ENCODE measurements at places on chromosomes 2 and 18.

- DNase-seq = no peak
These were observed 72.2 kb downstream of the TMEM18 start for GRCh38 chr2:604854-605524.

GRCh38 chr2:216285701-216286100 is 86.6 kb downstream of the MARCHF4 start:
- DNase-seq = no peak

GRCh38 chr2:221176667-221177066 is 395.4 kb downstream of the EPHA4 start:
- DNase-seq = no peak

- DNase-seq = no peak
These were observed 13.1 kb upstream of the SMAD7 start for GRCh38 chr18:48963586-48964470.

- DNase-seq = no peak
These were observed 47.6 kb downstream of the KCNE4 start for GRCh38 chr2:223099561-223099960.

DNA sequence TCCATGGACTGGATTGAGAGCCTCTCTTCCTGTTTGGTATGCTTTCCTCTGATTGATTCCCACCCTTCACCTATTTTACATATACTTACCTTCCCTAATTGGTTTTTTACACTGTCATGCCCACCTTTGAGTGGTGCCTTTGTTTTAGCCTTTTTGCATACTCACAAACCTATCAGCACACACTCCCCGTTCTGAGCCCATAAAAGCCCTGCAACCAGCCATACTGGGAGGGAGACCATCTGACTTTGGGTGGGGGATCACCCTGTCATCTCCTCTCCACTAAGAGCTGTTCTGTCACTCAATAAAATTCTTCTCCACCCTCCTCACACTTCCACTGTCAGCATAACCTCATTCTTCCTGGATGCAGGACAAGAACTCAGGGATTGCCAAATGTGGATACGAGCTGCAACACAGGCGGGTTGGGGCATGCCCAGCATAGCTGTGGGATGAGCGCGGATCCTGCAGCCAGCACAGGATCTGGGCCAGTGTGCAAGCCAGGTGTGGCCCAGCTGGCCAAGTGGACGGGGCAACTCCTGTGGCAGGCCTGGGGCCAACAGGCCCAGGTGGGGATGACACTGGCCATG is 9.4 kb upstream of the MOB1A start:
- no peak for DNase-seq

- DNase-seq = no peak
These were observed 52.4 kb upstream of the PTMA start for GRCh38 chr2:231655894-231656293.

GRCh38 chr2:113979191-113980128 is 89.6 kb downstream of the ACTR3 start:
- DNase-seq = peak; percentile 48

GRCh38 chr2:239339726-239340601 is 60.9 kb downstream of the HDAC4 start:
- no peak for DNase-seq

DNA sequence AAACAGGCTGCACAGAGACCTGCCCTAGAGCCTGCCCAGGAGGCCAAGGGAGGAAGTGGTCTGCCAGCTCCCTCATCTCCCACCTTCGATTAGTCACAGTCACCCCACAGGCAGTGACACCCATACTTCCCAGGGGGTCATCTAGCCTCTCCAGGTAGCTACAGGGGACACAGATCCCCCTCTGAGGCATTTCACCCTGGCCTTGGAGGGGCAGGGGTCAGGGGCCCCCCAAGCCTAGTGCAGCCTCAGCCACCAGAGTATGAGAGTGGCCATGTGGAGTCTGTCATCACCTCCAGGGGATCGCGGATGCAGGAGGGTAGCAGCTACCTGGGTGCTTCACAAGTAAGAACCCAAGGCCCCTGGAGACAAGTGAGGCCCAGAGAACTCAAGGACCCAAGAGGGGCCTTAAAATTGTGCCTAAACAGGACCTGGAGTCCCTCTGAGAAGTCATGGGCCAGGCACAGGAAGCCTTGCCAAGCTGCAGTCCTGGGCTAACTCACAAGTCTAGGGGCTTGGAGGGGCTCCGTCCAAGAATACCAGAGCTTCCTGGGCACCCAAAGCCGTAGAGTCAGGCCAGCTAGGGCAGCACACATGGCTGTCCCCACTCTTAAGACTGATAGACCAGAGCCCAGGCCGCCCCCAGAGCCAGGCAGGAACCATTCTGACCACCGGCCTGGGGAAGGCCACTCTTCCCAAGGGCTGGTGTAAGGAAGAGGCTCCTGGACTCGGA is 354.3 kb upstream of the ID2 start:
- DNase-seq = no peak

GRCh38 chr2:66729416-66730330 is 294.7 kb downstream of the MEIS1 start:
- no peak for DNase-seq

DNA sequence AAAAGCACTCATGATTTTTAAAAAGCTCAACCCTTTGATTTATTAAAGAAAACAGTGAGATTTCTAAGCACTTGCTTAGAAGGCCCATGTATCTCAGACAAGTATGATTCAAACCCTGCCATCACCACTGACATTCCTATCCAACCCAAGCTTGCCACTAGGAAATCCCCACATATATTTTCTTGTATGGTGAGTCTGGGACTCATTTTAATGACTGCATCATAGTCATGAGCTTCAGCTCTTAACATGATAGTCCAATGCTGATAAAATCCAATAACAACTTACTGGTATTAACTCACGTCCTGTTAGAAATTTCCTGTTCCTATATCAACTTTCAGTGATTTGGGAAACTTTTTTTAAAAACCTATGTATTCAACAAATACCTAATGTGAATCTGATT is 39.4 kb upstream of the NCKAP5 start:
- DNase-seq = no peak

- peak; percentile 53 for DNase-seq
These were observed at the start of gene SERPINE2 for GRCh38 chr2:224039080-224039769. SERPINE2 (minus strand) TSS chr2:224039286; CDS start chr2:224001900, 37,386 bp downstream.

GRCh38 chr2:16440898-16441297 is 224.7 kb downstream of the CYRIA start:
- no peak for DNase-seq

Measured in stimulated activated CD4-positive, alpha-beta T cell treated with anti-CD3 and anti-CD28 coated beads, Interleukin-12 subunit alpha, Interleukin-12 subunit beta, amount 100 ng/mL, for 4 hours (primary cell).